ENCODE measurements at places on chromosomes 7 and 10.
A peak's percentile ranks its signal among the peaks of the same experiment; 100 is the strongest.

GRCh38 chr7:94382132-94382531 is 12.6 kb upstream of the COL1A2 start:
- DNase-seq = no peak

DNA sequence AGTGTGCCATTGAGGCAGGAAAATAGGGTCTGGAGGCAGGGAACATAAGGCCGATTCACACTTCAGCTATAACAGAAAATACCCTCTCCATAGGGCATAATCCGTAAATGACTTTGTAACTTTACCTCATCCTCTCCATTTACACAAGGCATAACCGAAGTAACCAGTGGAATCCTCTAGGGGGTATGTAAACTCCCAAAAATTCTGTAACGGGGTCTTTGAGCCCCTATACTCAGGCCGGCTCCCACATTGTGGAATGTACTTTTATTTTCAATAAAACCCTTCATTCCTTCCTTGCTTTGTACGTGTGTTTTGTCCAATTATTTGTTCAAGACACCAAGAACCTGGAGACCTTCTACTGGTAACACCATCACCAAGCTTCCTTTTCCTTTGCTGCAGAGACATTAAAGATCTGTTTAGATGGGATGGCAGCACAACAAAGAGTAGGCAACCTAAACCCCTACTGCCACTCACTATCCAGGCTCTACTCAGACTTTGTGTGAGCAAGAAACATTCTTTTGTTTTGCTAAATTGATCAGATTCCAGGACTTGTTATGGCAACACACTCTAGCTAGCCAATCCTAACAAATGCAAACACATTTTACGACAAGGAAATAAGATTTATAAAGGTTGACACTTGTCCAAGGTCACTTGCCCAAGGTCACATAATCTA is 99.3 kb downstream of the DGKI start:
- no peak for DNase-seq

DNA sequence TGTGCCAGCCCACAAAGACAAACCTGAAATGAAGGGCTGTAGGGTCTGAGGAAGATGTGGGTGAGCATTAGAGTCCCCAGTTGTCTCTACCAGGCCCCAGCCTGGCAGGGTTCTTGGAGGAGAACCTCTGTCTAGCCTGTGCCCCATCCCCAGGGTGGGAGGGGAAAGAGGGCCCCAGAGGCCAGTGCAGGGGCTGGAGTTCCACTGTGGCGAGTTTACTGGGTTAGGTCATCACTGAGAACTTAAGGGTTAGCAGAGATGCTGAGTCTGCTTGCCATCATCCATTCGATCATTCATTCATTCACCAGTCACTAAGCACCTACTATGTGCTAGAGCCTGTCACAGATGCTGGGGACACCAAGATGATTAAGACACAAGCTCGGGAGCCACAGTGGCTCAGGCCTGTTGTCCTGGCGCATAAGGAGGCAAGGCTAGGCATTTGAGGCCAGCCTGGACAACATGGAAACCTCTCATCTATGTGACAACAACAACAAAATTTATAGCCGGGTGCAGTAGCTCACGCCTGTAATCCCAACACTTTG is 2.6 kb downstream of the ANKRD2 start:
- DNase-seq = no peak

DNA sequence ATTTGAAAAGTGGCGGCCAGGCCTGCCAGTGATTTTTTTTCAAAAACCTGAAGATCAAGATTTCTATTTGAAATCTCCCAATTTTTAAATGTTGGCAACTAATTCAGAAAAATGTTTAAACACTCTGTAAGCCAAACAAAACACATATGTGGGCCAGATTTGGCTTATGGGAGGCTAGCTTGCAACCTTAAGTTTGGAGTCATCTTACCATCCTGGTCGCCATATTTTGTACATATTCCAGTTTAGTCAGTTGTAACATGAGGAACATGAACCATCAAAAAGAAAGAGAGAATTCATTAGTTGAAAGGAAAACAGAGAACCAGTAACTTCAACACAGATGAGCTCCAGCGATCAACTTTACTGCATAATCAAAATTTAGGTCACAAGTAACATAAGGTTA is 115.4 kb downstream of the TMEM26 start:
- no peak for DNase-seq

- DNase-seq = peak; percentile 26
Observed at GRCh38 chr10:71569775-71570588, 149.6 kb downstream of the C10orf105 start.

GRCh38 chr10:2986391-2986801 is 81.0 kb upstream of the PFKP start:
- DNase-seq = no peak

DNA sequence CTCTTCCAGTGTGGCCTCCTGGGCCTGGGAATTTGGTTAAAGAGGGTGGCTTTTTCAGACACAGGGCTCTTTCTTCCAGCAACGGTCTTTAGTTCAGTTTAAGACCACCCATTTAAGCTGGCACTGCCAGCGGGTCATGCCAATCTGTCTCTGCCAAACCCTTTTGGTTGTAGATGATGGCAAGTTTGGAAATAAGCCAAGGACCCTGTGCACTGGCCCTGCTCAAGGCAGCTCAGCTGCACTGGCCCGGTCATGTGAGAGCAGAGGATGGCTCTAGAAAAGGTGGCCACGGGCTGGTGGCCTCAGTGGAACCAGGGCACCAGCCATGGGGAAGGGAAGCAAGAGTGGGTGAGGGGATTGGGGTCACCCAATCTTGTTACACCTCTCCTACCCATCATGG is 294.1 kb downstream of the GLRX3 start:
- DNase-seq = no peak

DNA sequence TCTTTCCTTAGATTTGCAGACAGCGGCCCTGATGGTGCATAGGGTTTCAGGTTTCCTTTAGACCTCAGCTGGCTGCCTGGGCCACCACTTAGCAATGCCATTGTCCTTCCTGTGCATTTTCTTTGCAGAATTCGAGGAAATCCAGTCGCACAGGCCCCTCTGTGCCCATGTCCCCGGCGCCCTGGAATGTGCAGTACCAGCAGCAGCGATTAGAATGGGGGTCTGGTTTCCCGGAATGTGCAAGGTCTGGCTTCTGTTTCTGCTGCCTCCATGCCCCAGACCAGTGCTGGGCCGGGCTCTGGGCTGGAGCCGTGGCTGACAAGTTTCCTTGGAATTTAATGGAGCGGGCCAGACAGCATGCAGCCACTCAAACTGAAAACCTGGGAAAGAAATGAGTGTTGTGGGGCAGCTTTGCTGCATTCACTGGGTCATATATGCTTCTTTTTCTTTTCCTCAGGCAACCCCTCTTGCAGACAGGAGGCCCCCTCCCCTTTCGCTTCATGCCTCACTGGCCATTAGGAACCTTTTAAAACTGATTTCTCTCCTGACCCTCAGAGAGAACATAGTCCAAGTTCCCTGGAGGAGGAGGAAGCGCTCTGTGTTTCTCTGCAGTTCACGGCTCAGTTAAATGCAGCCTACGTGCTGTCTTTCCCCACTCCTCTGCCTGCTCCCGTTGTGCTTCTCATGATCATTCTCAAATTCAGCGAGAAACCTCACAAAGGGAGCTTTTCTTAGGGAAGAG is 14.4 kb downstream of the HTRA1 start:
- DNase-seq = no peak

- no peak for DNase-seq
Observed at GRCh38 chr10:43235070-43235900, 31.6 kb downstream of the RASGEF1A start.

DNA sequence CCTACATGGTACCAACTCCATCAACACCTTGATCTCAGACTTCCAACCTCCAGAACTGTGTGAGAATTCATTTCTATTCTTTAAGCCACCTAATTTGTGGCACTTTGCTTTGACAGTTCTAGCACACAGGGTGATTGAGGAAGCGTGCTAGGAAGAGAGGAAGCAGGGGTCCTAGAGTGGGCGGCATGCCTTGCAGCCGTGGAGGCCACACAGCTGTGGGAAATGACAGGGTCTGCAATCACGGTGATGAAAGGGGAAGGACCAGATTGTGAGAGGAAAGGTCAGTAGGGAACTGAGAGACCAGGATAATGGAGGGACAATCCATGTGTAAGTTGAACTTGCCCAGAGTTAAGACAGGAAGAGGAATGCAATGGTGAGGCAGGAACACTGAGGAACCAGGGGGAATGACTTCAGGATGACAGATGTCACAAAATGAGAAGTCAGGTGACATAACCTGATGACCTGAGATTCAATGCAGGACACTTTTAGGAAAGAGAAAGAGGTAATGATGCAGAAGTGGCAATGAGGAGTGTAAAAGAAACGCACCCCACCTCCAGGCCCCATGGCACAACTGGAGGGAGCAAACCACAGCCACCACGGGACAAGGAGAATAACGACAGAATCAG is 87.3 kb upstream of the PIK3CG start:
- no peak for DNase-seq

- no peak for DNase-seq
Observed at GRCh38 chr7:23469961-23470250, 385 bp downstream of the IGF2BP3 start.

DNA sequence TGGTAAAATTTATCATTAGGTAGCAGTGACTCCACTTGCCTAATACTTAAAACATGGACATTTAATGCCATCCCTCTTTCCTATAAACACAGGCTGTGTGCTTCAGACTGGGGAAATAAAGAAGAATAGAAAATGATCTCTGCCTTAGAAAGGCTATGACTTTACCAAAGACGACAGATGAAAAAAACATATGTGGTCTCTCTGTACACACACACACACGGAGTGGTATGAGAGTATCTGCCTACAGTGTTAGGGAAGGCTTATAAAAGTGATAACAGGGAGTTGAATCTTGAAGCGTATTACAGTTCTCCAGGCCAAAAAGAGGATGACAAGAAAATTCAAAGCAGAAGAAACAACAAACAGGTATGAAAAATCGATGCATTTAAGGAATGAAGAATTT is 38.2 kb downstream of the MINDY3 start:
- no peak for DNase-seq

DNA sequence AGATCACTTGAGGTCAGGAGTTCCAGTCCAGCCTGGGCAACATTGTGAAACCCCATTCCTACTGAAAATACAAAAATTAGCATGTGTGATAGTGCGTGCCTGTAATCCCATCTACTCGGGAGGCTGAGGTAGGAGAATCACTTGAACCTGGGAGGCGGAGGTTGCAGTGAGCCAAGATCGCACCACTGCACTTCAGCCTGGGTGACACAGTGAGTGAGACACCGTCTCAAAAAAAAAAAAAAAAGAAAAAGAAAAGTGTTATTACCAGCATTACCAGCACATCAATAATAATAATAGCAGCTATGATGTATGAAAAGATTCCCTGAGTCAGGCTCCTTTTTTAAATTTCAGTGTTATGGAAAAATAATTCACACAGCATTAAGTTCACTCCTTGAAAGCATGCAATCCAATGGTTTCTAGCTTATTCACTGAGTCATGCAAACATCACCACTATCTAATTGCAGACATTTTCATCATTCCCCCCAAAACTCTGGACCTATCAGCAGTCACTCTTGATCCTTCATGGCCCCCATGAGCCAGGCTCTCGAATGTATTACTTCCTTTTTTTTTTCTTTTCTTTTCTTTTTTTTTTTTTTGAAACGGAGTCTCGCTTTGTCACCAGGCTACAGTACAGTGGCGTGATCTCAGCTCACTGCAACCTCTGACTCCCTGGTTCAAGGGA is 228.4 kb downstream of the FANK1 start:
- no peak for DNase-seq

DNA sequence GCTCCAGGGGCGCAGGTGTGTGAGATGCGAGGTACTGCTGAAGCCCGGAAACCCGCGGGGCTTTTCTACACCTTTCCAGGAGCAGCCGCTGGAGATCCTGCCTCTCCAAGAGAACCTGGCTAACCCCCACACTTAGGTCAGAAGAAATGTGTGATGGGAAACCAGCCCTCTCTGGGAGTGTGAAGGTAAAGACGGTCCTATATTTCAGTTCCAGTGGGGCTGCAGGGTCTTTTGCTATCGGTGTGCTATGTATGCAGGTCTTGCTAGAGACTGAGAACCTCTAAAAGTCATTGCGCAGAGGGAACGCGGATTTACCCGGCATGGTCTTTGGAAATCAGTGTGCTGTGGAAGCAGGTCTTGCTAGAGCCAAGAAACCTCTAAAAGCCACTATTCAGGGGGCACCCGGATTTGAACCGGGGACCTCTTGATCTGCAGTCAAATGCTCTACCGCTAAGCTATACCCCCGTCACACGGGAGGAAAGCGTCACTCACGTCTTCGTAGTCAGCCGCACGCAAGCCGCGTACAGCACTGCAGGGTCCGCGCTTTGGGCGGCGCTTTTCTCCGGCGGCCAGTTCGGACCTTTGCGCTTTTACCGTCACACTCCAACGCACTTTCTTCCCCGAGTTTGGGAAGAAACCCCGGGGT is 46.0 kb downstream of the ZNF777 start:
- DNase-seq = no peak

GRCh38 chr10:122646511-122647382 is 52.9 kb downstream of the C10orf120 start:
- DNase-seq = no peak

DNA sequence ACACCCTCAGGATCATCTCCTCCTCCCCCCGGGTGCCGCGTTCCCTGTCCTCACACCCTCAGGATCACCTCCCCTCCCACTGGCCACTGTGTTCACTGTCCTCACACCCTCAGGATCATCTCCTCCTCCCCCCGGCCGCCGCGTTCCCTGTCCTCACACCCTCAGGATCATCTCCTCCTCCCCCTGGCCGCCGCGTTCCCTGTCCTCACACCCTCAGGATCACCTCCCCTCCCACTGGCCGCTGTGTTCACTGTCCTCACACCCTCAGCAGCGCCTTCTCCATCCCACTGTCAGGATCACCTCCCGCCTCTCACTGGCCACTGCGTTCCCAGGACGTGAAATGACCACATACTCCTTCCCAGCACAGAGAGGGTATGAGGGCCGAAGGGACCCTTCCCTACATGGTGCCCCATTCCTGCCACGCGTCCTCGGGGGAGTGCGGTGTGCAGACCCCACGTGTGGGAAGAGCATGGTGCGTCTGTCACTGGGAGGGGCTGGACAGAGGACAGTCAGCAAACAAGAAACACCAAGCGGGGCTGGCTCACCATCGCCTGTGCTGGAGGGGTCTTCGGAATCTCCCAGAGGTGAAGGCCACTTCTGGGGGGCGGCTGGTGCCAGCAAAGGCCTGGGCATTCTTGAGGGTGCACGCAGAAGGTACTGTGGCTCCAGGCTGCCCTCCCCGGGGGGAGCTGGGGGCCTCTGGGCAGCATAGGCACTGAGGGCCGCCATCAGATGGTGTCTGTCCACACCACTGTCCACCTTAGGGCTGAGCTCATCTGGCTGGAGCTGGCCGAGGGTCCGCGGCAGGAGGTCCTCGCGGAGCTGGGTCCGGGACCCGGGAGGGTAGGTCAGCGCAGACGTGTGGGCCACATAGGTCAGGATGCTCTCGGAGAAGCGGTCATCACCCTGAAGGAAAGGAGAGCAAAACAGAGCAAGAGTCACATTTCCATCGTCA is 421.0 kb downstream of the PTPRN2 start:
- DNase-seq = no peak

GRCh38 chr10:102274062-102274461 is 28.7 kb downstream of the GBF1 start:
- DNase-seq = no peak
